ENCODE measurements at places on chromosomes 1 and 21.

DNA sequence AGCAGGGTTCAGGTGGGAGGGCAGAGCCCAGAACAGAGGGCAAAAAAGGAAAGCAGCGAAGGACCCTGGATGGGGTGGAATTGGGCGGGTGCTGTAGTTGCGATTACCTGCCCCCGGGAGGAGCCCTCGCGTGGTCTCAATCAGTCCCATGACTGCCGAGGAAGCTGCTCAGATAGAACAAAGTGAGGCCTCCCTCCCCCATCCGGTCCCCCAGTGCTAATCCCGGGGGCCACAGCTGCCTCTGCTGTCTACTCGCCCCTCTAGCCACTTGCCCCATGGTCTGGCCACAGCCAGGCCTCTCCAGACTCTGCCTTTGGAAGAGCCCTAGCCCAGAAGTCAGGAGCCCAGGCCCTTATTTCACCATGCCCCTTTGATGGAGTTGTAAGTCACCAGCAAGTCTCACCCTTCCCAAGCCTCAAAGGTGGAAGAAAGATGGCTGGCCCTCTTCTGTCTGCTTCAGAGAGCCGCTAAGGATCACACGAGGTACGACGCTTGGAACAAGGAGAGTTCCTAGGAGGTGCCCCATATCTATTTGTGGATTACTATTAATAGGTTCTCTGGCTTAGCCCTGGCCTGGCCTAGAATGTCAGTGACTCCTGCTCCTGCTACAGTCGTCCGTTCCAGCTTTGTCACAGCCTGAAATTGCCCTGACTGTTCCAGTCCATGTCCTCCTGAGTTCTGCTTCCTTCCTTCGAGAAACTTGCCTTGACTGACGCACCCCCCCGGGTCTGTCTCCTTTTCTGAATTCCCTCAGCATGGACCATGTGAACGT, 16.4 kb downstream of the ECHDC2 start:
- peak; percentile 77 for DNase-seq

DNA sequence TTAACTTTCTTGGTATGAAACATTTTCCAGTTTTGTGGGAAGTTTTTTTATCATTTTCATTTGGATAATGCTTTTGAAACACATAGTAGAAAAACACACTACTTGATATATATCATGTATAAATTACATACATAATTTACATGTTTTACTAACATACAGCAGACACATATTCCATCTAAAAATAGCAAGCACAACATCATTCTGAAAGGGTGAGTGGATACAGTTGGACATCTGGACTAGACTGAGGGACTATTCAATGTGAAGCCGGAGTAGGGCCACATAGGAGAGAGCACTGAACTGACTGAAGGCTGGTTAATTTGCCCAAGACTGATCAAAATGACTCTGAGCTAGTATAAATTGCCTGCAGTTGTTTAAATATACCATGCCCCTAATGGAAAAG, 11.7 kb downstream of the CDKN2C start:
- no peak for DNase-seq

DNA sequence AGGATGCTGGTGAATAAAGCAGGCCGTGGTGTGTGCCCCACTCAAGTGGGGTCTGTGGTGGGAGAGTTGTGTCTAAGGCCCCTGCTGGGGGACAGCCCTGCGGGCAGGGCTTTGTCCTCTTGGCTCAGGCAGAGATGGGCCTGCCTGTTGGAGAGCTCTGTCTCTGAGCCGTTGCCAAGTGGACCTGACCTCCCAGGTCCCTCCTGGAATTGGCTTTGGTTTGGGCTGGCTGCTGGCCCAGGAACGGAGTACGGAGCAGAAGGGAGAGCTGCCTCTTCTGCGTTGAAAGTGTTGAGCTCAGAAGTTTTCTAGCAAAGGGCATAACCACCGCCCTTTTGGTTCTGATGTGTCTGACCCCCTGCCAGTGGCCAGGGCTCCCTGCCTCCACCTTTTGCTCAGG, 153.9 kb downstream of the PEX14 start:
- no peak for DNase-seq

DNA sequence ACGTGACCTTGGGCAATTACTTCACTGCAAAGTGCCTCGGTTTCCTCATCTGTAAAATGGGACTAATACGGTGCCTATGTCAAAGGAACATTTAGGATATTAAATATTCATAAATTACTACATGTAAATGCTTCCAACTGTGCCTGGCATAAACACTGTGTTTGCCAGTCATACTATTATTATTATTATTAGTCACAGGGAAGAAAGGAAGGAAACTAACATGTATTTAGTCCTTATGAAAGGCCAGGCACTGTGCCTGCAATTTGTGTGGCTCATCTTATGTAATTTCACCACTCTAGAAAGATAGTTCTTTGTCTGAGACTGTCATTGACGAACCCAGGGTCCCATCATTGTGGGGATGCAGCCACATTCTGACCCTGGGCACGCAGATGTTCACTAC, 45.0 kb downstream of the EPHB2 start:
- no peak for DNase-seq

GRCh38 chr1:56654126-56654923, 9.2 kb downstream of the PRKAA2 start:
- DNase-seq = no peak

DNA sequence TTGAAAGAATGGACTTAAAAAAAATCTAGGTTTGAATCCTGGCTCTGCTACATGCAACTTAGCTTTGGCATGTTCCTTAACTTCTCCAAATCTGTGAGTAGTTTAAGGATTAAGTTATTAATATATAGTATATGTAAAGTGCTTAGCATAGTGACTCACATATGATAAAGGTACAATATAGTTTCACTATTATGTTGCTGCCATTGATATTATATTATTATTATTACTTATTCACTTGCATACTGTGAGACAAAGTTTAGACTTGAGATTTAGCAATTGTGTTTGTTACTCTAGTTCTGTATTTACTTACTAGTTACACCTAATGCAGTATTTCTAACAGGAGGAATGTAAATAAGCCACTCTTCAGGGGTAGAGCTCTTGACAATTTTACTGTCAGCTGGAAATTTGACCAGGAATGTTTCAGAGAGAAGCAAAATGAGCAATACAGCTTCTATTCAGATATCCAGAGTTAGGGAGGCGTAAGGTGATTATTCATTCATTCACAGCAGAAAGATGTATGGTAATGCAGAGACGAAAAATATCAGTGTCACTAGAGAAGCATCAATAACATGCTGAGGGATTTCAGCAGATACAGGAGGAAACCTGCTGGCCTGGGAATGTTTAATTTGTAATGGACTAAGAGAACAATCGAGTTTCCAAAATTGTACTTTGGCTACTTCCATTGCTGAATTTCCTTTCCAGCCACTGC, 25.5 kb downstream of the RGS7 start:
- no peak for DNase-seq

DNA sequence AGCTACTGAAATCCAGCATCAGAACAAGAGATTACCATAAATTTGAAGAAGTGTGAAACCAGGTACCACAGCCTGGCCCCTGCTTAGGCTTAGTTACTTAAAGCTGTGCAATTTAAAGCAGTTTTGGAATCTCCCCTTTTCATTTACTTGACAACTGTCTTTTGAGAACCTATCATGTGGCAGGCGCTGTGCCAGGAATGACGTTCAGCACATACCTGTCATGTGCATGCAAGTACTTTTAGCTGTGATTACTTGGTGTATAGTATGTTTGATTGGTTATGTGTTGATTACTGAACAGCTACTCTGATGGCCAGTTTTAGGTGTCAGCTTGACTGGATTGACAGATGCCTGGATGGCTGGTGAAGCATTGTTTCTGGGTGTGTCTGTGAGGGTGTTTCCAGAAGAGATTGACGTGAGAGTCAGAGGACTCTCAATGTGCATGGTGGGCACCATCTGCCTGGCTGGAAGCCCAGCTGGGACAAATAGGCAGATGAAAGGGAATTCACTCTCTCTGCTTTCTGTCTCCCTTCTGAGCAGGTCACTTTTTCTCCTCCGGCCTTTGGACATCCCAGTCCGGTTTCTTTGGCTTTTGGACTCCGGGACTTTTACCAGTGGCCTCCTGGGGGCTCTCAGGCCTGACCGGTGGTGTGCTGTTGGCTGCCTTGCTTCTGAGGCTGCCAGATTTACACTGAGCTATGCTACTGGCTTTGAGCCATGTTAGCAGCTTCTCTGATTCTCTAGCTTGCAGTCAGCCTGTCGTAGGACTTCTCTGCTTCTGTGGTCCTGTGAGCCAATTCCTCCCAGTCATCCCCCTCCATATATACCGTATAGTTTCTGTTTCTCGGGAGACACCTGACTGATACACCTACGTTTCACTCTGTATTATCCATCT, 178.0 kb downstream of the RYR2 start:
- DNase-seq = no peak

- no peak for DNase-seq
Measured at GRCh38 chr1:19257178-19257914, 5.7 kb downstream of the MRTO4 start.

- no peak for DNase-seq
Measured at GRCh38 chr1:173758980-173759379, 44.2 kb downstream of the KLHL20 start.
